ENCODE measurements at places on chromosomes 6 and 20.

GRCh38 chr20:56708991-56709390 is 79.9 kb downstream of the TFAP2C start:
- no peak for DNase-seq

DNA sequence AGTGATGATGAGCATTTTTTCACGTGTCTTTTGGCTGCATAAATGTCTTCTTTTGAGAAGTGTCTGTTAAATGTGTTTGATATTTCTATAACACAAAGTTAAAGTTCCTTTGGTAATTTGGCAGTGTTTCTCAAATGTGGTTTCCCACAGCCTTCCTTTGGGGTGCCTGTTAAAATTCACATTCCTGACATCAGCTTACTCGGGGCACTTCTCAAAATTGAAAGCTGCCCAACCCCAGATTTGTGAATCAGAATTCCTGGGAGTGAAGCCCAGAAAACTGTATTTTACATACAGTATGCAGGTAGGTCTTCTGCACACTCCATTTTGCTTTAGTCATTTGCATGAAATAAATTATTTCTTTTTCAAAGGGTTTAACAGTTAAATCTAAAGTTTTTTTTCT is 207.9 kb downstream of the GMPR start:
- DNase-seq, result no peak

GRCh38 chr6:147507162-147508041 is 1.1 kb upstream of the SAMD5 start:
- DNase-seq, result no peak

DNA sequence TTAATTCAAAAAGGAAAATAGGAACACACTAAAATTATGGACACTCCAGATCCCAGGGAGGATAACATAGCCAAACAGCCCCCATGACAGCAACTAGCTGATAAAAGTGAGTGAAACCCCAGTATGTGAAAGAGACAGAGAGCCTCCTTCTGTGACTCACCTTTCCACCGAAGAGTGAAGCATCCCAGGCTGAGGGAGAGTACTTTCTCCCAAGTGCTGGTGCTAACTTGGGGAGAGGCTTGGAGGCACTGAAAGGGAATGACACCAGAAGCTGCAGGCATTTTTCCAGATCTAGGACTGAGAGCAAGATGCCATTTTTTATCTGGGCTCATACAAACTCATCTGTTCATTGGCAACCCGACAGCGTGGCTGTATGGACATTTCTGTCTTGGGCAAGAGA is 339.8 kb downstream of the HTR1B start:
- no peak for DNase-seq

DNA sequence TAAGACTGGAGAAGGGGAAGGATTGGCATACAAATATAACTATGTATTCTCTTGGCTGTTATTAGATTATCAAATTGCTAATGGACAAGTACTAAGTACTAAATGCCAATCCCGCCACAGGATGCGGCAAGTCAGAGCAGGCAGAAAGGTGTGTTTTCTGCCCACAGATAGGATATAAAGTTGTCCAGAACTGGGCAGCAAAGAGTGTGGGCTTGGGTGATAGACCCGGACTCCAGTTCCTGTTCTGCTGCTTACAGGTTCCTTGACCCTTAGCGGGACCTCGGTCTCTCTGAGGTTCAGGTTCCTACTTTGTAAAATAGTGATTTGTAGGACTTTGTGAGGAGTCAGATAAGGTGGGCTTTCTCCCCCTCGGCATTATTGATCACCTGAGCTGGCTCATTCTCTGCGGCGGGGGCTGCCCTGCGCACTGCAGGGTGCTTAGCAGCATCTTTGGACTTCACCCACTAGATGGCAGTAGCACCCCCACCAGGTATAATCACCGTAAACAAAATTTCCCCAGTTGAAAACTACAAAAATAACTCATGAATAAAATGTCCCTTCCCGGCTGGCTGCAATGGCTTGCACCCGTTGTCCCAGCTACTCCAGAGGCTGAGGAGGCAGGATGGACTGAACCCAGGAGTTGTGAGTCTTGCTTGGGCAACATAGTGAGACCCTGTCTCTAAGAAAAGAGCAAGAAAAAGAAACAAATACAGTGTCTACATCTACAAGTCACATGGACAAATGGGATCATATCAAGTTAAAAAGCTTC is 193.1 kb downstream of the DOK5 start:
- peak; percentile 73 for DNase-seq

DNA sequence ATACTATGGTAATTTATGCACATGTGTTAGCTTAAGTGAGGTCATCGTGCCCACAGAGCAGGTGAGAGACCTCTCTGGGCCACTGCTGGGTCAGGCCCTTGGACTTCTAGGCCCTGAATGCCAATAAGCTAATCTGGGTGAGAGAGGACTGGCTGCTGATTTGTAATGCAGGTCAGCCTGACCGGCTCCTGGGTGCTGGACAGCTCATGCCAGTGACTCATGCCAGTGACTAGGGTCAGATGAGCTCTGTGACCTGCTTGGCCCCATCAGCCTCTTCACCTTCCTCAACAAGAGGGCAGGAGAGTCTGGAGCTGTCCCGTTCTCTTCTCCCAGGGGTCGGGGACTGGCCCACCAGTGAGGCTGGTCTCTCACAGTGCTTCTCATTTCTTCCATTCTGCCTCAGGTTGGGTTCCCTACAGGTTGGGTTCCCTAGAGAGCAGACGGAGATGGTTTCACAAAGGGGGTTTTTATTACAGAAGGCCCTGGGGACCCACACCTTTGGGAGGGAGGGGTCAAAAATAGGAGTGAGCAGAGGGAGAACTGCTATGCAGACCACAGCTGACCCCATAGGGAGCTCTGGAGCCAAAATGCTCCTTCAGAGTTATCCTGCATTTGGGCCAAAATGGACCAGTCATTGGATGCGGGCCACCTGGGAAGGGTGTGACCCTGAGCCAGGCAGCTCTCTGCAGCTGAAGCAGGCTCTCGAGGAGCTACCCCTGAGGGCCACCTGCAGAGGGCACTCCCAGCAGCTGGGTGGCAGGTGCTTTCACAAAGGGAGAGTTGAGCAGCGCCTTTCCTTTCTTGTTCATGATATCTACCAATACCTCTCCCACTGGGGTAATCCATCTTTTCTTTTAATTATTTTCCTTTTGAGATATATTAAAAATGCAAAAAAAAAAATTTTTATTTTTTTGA is 2.2 kb upstream of the OXT start:
- peak; percentile 28 for DNase-seq

DNA sequence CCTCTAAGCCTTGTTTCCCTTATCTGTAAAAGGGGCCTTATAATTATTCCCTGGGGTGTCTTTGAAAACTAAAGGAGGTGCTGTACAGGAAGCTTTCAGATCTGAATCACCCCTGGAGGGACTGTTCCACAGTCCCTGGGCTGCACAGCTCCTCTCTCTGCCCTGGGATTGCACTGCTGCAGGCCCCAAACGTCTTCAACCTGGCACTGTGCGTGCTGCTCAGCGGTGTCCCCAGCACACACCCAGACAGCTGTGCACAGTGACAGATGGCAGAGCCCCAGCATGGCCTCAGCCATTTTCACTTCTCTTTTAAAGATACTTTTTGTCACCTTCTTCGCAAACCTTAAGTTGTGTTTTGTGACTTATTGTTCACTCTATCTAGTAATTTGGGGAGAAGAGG is 50.7 kb upstream of the INSM1 start:
- no peak for DNase-seq

DNA sequence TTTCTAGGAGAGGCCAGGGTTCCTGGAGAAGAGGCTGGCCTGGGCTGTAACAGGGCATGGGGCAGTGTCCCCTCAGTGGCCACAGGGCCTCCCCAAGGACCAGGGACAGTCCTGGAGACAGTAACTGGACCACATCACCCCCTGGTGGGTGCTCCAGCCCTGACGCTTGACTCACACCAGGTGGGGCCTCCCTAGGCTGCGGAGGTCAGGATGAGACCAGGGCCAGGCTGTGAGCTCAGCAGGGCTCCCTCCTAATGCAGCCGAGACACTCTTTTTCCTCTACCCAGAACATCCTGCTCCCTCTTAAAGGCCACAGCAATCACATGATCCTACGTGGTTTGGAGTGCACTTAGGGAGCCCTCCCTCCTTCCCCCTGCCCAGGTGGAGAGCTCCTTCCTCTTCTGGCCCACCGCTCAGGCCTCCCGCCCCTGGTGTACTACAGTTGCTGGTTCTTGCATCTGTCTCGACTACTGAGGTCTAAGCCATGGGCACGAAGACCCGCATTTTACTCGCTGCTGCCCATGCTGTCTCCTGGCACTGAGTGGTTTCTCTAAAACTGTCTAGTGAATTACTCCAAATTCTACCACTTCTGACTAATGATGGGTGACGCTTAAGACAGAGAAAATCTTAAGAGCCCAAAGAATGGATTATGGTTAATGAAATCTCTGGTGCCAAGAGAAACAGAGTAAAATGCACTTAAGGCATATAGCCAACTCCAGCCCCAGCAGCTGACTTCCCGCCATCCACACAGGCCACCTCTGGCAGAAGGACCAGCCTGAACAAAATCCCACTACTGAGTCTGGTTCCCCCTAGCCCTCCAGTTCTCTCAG is 166.1 kb upstream of the CST7 start:
- DNase-seq, result no peak

GRCh38 chr6:88813045-88813444 is 150.4 kb downstream of the RNGTT start:
- DNase-seq, result no peak

- no peak for DNase-seq
Observed at GRCh38 chr6:26123675-26123946, 36.4 kb downstream of the HFE start.

DNA sequence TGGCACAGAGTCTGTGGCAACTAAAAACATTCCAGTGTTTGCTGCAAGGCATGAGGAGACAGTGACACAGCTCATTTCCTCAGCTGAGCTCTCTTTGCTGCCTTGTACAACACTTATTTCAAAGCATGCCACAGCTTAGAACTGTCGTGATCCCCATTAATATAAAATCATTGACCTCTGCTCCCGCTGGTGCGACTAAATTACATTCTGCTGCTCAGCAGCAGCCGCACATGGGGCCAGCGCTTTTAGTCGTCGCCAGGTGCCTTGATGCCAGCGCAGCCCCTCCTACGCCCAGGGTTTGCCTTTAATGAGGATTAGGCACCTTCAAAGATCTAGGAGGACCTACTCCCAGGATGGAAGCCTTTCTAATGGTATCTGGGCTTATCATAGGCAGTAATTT is 717.9 kb upstream of the POU3F2 start:
- no peak for DNase-seq

GRCh38 chr6:4615891-4616290 is 160.3 kb upstream of the CDYL start:
- no peak for DNase-seq

DNA sequence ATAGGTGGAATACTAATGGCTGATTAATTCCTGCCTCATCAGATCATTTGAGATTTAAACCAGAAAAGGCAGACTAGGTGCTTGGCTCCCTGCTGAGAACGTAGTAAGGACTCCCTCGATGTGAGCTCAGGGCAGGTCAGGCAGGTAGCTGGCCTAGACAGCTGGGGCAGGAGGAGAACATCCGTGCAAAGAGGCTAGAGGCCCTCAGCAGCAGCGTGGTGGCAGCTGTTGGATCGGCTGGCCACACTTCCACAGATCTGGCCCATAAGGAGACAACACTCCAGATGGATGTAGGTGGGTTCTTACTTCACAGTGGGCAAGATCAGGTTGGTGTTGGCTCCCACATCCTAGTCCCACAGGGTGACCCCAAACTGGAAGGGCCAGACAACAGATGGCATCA is 38.5 kb downstream of the EYA2 start:
- no peak for DNase-seq

Data from MM.1S (cell line).